ENCODE measurements at places on chromosomes 7 and 10.

DNA sequence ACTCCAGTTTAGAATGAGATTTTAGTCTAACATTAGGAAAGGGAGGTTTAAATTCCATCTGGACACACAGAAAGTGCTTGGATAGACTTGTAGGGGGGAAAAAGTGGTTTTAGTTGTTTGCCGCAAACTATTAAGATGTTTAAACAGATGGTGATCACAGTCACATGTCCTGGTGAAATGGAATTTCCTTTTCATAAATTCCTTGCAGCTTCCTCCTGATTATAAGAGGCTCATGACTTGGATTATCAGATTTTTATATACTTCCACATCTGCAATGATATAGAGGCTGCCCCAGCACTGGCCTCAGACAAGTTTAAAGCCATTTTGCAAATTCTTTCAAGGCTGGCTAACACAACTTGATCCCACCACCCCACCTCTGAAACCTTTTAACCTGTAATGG, 106.4 kb upstream of the ARMC3 start:
- H3K4me3 ChIP-seq: no peak overlapping the region
- no peak overlapping the region for H3K27ac ChIP-seq
- no peaks in the 10 kb centered on the region for H3K36me3 ChIP-seq
- H3K27me3 ChIP-seq: no peaks in the 10 kb centered on the region

DNA sequence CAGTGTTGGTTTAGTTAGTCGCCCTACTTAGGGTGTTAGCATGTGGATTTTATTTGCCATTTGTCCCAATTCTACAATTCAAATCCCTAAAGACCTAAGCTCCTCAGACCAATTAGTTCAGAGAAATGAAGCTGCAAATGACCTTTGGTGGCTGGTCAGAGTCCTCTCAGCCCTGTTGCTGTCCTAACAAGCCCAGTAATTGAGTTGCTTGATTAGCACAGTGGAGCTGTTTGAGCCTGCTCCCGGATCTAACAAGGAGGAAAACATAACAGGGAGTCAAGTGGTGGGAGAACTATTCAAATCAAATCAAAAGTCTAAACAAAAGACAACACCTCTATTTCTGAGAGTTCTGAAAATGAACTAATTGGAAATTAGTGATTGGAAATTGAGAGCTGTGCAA, 22.1 kb downstream of the ZDHHC6 start:
- peaks cover 2% of the 10 kb centered on the region for H3K36me3 ChIP-seq
- no peak overlapping the region for H3K4me3 ChIP-seq
- DNase-seq: no peak
- H3K27ac ChIP-seq: no peak overlapping the region

DNA sequence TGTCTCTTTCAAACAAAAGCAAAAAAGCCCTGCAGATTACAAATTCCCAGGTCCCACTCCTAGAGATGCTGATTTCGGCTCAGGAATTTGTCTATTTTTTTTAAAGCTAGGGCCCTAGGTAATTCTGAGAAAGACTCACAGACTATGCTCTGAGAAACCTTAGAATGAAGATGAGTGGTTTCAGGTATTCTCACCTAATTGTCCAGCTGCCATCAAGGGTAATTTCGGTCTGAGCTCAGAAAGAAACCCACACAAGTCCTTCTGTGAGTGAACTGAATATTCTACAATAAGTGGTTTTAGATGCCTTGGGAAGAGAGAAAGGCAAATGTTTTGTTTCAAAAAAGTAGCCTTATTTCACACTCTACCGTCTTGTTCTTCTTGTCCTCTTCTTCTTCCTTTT, 45.7 kb downstream of the DCLRE1A start:
- no peak overlapping the region for H3K4me3 ChIP-seq
- no peaks in the 10 kb centered on the region for H3K36me3 ChIP-seq
- DNase-seq: no peak
- H3K4me1 ChIP-seq: no peaks in the 10 kb centered on the region
- H3K27ac ChIP-seq: no peak overlapping the region

GRCh38 chr7:1022356-1022755, 22.0 kb upstream of the GPR146 start:
- H3K27me3 ChIP-seq: no peaks in the 10 kb centered on the region
- peak; percentile 12 for DNase-seq
- peaks cover 30% of the 10 kb centered on the region for H3K4me1 ChIP-seq
- H3K36me3 ChIP-seq: no peaks in the 10 kb centered on the region
- no peak overlapping the region for H3K27ac ChIP-seq

DNA sequence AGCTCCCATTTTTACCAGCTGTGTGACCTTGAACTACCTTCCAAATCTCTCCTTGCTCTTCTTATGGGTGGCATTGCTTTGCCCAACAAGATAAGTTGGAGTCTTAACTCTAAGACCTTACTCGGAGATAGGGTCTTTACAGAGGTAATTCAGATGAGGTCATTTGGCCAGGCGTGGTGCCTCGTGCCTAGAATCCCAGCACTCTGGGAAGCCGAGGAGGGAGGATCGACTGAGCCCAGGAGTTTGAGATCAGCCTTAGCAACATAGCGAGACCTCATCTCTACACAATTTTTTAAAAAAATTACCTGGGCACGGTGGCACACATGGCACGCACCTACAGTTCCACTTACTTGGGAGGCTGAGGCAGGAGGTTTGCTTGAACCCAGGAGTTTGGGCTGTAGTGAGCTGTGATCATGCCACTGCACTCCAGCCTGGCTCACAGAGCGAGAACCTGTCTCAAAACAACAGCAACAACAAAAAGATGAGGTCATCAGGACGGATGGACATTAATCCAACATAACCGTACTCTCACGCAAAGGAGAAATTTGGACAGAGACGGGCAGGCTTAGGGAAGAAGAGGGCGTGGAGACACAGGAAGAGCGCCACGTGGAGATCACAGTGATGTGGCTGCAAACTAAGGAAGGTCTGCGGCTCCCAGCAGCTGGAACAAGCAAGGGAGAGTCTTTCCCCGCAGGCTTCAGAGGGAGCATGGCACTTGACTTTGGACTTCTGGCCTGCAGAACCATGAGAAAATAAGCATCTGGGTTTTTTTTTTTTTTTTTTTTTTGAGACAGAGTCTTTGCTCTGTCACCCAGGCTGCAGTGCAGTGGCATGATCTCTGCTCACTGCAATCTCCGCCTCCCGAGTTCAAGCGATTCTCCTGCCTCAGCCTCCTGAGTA, 122.3 kb upstream of the CARD11 start:
- no peak for DNase-seq
- no peak overlapping the region for H3K27ac ChIP-seq
- peaks cover 9% of the 10 kb centered on the region for H3K27me3 ChIP-seq
- no peak overlapping the region for H3K4me3 ChIP-seq

GRCh38 chr10:28471652-28472050, 61.3 kb upstream of the WAC start:
- DNase-seq: no peak
- H3K4me1 ChIP-seq: no peaks in the 10 kb centered on the region
- no peaks in the 10 kb centered on the region for H3K27me3 ChIP-seq

DNA sequence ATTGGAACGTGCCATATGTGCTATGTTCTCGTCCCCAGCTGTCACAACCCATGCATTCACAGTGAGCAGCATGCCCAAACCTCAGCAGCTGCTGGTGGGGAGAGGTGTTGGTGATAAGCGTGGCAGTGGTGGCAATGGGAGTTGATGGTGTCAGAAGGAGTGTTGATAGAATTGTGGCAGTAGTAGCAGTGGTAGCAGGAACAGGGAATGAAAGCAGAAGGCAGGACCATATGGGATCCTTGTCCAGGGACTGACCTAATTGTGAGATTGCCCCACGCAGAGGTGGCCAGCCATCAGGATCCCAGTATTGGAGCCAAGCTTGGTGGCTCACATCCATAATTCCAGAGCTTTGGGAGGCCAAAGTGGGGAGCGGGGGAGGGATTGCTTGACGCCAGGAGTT, 276.3 kb downstream of the GALNT17 start:
- H3K36me3 ChIP-seq: no peaks in the 10 kb centered on the region
- H3K4me1 ChIP-seq: no peaks in the 10 kb centered on the region
- H3K27ac ChIP-seq: no peak overlapping the region
- DNase-seq: no peak
- no peak overlapping the region for H3K4me3 ChIP-seq

GRCh38 chr7:21902240-21902639, 43.5 kb downstream of the CDCA7L start:
- peaks cover 60% of the 10 kb centered on the region for H3K36me3 ChIP-seq
- no peak overlapping the region for H3K4me3 ChIP-seq
- H3K4me1 ChIP-seq: no peaks in the 10 kb centered on the region
- DNase-seq: no peak

DNA sequence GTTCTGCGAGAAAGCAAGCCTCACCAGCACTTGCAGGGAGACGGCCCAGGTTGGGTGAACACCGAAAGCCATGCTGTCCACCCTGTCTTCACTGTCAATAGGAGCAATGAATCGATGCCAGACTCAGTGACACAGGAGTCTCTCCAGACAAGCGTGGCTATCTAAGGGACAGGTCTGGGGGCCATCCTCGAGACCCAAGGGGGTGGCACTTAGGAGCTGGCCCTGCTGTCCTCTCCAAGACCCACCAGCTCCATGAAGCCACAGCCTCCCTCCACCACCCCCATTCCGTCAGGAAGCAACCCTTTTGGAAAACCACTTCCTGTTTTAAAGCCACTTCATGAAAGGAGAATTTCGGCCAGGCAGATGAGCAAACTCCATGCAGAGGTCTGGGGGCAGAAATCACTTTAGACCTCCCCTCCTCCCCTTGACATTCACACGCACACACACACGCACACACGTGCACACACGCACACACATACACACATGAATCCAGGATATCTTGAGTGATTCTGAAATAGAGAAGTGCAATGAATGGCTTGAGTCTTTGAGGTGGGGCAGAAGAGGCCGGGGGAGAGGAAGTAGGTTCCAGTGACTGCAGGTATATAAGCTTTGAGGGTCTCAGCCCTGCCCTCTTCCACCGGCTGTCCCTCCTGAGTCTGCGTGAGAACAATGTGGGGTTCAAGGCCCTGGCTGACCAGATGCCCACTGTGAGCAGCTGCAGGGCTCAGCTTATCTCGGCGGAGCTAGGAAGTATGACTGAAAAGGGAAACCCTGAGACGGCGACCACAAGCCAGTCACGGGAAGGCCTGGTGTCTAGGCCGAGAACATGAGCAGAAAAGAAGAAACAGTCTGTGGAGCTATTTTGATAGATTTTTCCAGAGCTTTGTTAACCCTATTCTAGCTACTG, 25.0 kb downstream of the RGS10 start:
- H3K4me1 ChIP-seq: peaks cover 14% of the 10 kb centered on the region
- no peak for DNase-seq
- peak overlapping the region; percentile 23 for H3K27ac ChIP-seq
- no peak overlapping the region for H3K4me3 ChIP-seq
- H3K27me3 ChIP-seq: no peaks in the 10 kb centered on the region

- no peak for DNase-seq
- no peaks in the 10 kb centered on the region for H3K36me3 ChIP-seq
- no peaks in the 10 kb centered on the region for H3K27me3 ChIP-seq
- peaks cover 25% of the 10 kb centered on the region for H3K4me1 ChIP-seq
These were observed 176.4 kb downstream of the CCDC71L start for GRCh38 chr7:106484562-106484961.

DNA sequence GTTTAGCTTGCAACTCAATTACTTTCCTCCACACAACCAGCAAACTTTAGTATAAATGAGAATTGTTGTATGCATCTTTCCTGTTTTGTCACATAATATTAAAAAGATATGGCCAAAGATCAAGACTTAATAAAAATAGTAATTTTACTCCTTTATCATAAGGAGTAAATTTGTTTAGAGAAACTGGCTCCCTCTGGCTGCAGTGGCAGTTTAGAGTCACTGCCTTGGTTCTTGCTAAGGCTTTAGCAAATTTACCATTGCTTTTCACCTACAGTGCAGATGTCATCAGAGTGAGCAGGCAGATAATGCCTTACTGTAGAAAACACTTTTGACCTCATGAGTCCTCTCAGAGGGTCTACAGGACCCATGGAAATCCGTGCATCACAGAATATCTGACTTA, 2.6 kb downstream of the PRPF18 start:
- H3K36me3 ChIP-seq: peaks cover 3% of the 10 kb centered on the region
- H3K27me3 ChIP-seq: peaks cover 8% of the 10 kb centered on the region
- no peak overlapping the region for H3K4me3 ChIP-seq
- no peak for DNase-seq
- no peak overlapping the region for H3K27ac ChIP-seq
- H3K4me1 ChIP-seq: peaks cover 22% of the 10 kb centered on the region

DNA sequence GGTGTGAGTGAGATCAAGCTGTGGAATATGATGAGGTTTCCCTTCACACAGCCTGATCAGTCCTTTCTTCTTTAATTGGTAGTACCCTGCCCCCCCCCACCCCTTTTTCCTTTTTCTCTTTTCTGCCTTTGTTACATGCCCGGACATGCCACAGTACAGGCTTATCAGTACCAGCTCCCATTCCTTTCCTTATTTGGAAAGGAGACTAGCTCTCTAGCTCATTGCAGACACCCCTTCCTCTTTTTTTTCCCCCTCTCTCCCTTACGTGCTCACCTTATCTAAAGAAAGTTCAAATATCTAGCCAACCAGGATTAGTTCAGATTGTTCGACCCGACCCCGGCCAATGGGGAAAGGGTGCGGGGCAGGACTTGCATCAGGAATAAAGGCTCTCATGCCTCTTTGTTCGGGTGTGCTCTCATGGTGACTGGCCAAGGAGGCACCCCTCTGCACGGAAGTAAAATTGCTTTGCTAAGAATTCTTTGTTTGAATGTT, 230.4 kb downstream of the ACTR3B start:
- no peak overlapping the region for H3K27ac ChIP-seq
- no peaks in the 10 kb centered on the region for H3K36me3 ChIP-seq
- H3K4me1 ChIP-seq: no peaks in the 10 kb centered on the region
- no peaks in the 10 kb centered on the region for H3K27me3 ChIP-seq
- DNase-seq: no peak

GRCh38 chr10:23820792-23821191, 381.9 kb downstream of the OTUD1 start:
- no peak for DNase-seq
- no peaks in the 10 kb centered on the region for H3K27me3 ChIP-seq
- H3K27ac ChIP-seq: no peak overlapping the region
- no peaks in the 10 kb centered on the region for H3K4me1 ChIP-seq
- no peak overlapping the region for H3K4me3 ChIP-seq

DNA sequence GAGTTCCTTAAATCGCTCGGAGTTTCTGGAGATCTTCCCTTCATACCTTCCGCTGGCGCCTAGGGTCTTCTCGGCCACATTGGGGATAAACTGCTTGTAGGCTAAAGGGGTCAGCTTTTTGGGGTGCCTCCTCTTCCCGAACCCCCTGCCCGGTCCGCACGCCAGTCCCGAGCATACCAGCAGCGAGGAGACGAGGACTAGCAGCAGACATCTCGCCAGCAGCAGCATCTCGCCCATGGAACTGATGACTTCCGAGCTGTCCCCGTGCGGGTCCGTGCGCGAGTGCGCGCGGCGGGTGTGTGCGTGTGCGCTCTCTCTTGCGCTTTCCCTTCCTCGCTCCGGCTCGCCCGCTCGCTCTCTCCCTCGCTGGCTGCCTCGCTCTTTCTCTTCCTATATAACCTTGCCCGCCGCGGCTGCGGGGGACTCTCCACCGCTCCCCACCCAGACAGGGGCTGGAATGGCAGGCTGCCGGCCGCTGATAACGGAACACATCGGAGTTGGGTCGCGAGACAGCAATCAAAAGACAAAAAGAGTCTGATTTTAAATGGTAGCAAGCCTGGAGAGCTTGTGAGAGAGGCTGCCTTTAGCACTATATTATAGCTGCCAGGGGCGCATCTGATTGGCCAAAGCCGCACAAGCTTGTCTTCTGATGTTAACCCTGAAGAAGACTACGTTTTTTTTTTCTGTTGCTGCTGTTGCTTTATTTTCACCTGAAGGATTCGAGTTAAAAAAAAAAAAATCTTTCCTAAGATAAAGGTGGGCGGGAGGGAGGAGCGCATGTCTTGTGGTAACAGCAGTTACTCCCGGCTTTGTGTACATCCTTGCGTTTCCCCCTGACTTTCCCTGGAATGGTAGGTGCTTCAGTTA, at the start of gene SHH:
TSS of gene SHH (minus strand) at position 569 of the 867 bp plus-strand sequence. CDS start at position 228, 341 bp downstream.
- no peak within 1 kb of the TSS for H3K27ac ChIP-seq
- H3K36me3 ChIP-seq: no peaks in the 10 kb centered on the region
- peaks cover 8% of the 10 kb centered on the region for H3K4me1 ChIP-seq
- no peak for DNase-seq
- H3K4me3 ChIP-seq: peak within 1 kb of the TSS; percentile 32
- H3K27me3 ChIP-seq: peaks cover 61% of the 10 kb centered on the region

Measured in psoas muscle (tissue), 8 donors.